ENCODE measurements at places on chromosomes 5 and 9.

DNA sequence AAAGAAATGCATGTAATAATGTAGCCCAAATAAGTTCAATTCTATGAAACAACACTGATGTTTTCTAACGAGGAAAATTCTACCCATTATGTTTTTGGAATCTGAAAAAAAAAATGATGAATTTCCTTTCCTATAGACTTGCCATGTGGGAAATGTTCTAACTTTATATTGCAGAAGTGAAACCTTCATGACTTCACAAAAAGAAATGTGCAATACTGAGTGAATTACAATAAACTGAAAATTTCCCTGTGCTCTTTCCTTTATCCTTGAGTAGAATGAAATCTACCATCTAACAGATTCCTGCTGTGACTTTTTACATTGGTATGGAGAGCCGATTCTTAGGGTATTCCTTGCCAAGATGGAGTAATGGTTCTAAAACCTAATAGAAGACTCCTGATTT is 1622.5 kb downstream of the MAT2B start:
- no peak for DNase-seq

DNA sequence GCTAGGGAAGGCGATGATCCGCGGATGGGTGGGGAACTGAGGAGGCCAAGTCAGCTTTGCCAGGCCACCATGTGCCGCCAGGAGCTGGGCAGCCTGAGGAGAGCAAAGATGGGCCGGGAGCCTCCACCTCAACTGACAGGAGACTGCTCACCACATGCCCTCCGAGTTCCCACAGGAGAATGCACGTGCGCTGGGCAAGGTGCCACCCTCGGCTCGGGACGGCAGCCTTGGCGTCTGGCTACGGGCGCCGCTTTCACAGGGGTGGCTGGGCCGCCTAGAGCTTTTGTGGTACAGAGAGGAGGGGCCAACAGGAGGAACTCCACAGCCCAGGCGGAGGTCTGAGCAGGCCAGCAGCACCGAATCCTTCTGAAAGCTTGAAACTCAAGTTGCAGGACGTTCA is 5.3 kb upstream of the TBC1D9B start:
- DNase-seq: no peak

GRCh38 chr9:86410281-86410680 is 56.1 kb upstream of the TUT7 start:
- no peak for DNase-seq

- no peak for DNase-seq
Measured at GRCh38 chr5:68689010-68689409, 404.8 kb upstream of the SLC30A5 start.

- no peak for DNase-seq
Measured at GRCh38 chr5:123429993-123430392, 6.8 kb upstream of the CEP120 start.

- DNase-seq: no peak
Measured at GRCh38 chr5:1014781-1015221, 6.2 kb downstream of the NKD2 start.

GRCh38 chr5:172848419-172848818 is 14.4 kb downstream of the ERGIC1 start:
- DNase-seq: no peak

- no peak for DNase-seq
Measured at GRCh38 chr9:106075960-106076327, 381.6 kb downstream of the TMEM38B start.

DNA sequence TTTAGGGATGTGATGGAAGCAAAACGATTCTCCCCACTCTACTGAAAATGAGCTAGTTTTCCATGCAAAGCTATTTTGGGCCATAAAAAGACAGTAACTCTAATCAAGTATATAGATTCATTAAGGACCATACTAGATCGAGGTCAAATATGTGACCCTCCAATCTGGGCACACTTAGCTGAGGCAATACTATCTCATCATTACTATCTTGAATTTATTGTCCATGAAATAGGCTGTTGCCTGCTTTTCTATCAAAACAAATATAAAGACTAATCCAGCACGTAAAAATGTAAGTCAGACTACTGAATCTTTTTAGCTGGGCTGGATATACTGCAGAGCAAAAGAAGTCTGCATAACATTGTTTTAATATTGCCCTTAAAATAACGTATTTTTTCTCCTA is 943.1 kb downstream of the NR2F1-AS1 start:
- no peak for DNase-seq

- DNase-seq: no peak
Measured at GRCh38 chr9:114094971-114095370, 4.1 kb downstream of the KIF12 start.

- DNase-seq: no peak
Measured at GRCh38 chr9:40926404-40927259, 201.8 kb downstream of the FOXD4L6 start.

- DNase-seq: no peak
Measured at GRCh38 chr9:110575945-110576344, 3.6 kb downstream of the SVEP1 start.

GRCh38 chr5:176188085-176188484 is 50.1 kb upstream of the SIMC1 start:
- no peak for DNase-seq

Measured in activated CD8-positive, alpha-beta memory T cell treated with anti-CD3 and anti-CD28 coated beads for 1 hour (primary cell).